MG63 (cell line): ENCODE measurements at places on chromosomes 1 and 21.

DNA sequence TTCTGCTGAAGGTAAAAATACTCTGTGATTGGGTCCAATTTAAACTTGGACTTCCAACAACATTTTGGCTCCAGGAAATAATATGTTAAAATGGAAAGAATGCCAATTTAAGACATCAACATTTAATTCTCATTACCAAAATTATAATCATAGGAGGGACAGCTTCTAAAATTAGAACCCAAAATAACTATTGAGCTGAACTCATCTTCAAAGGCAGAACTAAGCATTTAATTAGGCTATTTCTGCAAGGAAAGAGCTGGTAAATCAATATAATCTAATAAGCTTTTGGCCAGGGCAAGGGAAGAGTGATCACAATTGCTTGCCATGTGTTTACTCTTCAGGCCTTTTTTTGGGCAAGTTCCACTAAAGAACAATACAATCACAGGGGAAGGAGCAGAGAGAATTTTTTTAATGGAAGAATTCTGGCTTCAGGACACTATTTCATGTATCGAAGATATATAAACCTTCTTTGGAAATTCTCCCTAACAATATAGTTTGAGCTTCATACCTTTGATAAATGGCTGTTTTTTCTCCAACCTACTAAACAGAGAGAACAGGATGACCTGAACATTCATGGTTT, 133.1 kb upstream of the PTBP2 start:
- no peak for DNase-seq

DNA sequence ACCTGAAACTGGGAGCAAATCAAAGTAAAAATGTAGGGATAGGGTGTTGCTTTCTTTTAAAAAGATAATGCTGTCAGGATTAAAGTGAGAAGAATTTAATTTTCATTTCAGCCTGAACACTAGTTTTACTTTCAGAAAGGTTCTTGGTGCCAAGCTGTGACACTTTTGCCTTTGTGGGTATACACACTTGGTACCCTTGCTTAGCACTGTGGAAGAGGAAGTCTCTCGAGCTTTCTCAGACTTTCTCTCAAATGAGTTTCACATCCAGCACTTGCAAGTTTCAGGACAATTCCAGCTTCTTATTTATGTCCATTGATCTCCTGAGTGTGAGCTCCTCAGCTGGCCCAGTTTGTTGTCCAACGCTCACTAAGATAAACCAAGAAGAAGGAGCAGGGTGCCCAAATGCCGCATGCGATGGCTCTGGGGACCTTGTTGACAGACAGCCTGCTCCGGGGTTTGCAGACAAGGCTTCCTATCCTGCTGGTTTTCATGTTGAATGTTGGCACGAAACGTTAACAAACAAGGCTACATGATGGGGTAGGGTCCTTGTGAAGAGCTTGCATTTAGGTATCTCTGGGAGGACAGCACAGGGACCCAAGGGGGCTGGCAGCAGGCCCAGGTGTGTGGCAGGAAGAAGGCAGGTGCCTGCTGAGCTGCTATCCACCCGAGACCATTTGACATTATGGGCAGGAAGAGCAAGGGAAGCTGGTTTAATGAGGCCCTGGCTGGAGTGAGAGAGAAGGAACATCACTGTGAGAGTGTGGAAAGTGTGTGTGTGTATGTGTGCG, 79.7 kb downstream of the POFUT2 start:
- DNase-seq, result no peak

DNA sequence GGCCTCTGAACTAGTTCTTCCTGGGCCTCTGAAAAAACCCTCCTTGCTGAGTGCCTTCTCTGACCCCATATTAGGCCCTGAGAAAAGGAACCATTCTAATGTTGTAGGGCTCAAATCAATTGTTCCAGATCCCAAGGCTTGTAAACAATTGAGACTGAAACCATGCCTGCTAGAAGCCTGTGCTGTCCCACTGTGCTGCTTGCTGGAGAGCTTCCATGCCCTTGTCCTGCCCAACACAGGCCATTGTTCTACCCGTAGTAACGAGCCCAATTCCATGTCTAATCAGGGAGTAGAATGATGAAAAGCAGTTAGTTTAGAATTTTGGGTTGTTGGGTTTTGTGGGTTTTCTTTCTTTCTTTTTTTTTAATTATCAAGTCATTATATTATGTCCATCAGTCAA, 47.4 kb downstream of the ZNF281 start:
- no peak for DNase-seq

GRCh38 chr1:170623171-170623570, 40.8 kb upstream of the PRRX1 start:
- DNase-seq, result peak; percentile 44

DNA sequence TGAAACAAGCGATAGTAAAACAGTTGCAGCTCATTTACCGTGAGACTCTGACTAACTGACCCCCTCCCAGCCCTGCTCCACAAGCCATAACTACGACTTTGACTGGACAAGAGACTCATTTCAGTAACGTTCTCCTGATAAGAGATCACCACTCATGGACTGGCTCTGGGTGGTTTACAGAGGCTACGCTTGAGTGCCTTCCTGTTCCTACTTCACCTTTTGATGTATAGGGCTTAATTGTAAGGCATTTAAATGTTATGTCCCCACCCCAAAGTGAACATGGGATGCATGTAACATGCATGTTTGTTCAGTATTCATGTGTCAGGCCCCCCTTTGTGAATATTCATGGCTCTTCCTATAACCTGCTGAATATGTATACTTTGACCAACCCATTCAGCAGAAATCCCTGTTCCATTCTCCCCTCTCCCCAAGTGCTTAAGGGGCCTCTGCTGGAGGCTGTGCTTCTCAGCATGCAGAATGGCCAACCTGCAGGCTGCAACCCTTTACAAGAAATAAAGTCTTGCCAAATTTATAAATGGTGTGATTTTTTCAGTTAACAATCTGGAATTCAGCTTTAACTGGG, 50.7 kb upstream of the SPOCD1 start:
- no peak for DNase-seq

DNA sequence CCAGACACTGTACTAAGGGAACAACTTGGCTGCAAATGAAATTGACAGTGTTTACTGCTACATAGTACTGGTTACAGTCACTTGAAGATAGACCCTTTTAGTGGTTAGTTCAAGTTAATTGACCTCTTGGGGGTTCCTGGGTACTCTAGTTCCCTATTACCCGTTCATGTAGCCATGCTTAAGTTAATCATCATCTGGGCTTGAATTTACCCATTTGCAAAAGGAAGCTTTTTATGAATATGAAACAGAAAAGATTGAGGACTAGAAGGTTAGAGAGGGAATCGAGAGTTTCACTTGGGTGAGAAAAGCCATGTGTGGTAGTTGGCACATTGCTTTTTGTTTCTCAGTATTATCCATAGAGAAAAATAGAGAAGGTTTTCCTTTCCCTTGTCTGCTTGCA, 2.7 kb downstream of the MIA3 start:
- no peak for DNase-seq

DNA sequence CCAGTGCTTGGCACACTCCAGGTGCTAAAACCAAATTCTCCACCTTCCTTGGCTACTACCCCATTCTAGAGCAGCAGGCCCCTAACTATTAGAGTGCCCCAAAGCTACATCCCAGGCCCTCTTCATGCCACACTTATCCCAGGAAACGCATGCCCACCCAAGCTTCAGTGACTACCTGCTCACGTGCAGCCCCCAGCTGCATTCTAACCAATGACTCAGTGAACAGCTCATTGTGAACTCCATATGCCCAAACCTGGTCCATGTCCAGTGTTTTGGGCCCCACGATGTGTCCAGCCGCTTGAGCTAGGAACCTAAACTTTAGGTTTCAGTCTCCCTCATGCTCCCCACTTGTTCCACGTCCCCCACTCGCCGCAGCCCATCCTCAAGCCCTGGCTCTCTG, 41.5 kb downstream of the NKAIN1 start:
- peak; percentile 31 for DNase-seq

GRCh38 chr1:201713086-201713810, 115.7 kb upstream of the IPO9 start:
- DNase-seq, result peak; percentile 99

GRCh38 chr1:6519935-6520671, 28.6 kb upstream of the PLEKHG5 start:
- peak; percentile 86 for DNase-seq

- no peak for DNase-seq
These were observed 61.9 kb downstream of the CLSTN1 start for GRCh38 chr1:9761855-9762254.

DNA sequence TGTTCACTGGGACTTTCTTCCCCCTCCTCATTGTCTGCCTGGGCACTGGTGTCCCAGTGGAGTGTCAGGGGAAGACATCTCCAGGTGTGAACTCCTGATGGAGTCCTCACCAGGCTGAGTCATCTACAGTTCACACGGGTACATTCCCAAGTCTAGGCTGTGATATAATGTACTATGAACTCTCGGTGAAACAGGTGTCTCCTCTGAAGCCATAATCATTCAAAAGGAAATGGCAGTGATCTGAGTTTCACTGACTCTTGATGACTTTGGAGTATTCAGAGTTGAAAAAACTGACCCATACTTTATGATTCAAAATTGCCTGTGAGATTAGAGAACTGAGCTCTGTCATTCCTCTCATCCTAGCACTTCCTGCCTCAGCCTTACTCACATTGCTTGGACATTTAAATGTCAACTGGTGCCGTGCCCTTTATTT, 9.1 kb downstream of the LAMC2 start:
- DNase-seq, result peak; percentile 8

GRCh38 chr1:26284597-26285347, 4.9 kb downstream of the SH3BGRL3 start:
- DNase-seq, result peak; percentile 90

- DNase-seq, result no peak
These were observed 161.0 kb upstream of the KAZN start for GRCh38 chr1:14437417-14437918.

GRCh38 chr21:32070676-32071330, 198.0 kb downstream of the HUNK start:
- no peak for DNase-seq

- no peak for DNase-seq
These were observed 45.1 kb upstream of the SCCPDH start for GRCh38 chr1:246678816-246679793.

DNA sequence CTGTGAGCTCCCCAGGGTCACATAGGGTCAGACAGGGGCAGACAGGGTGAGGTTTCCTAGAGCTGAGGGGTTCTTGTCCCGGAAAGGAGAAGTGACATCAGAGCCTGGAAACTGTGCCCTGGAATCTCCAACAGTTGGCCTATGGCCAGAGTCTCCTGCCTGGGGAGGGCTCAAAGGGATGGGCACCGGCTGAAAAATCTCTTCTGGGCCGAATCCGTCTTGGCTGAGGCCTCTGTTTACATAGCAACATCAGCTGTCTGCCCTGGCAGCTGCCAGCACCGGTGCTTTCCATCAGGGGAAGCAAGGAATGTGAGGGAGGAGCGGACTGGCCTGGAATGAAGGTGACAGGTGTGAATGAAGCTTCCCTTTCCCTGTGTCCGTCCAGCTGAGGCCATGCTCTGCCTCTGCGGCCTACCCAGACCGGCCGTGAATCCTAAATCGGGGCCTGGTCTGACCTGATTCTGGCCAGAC, 30.7 kb downstream of the VASH2 start:
- DNase-seq, result peak; percentile 37

- DNase-seq, result no peak
These were observed 59.0 kb upstream of the BCAR3 start for GRCh38 chr1:93740601-93741031.

DNA sequence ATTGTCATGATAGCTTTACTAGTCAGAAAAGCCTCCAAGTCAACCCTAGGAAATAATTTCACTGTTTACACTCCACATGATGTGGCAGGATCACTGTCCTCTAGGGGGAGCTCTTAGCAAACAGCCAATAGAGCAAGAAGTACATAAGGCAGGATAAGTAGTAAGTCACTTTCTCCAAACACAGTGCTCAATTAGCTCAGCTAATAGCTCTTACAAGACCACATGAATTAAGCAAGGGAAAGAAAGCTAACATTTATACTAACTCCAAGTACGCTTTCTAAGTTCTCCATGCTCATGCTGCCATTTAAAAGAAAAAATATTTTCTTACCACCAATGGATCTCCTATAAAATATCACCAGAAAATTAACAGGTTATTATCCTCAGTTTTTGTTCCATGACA, 66.9 kb upstream of the LRIF1 start:
- DNase-seq, result peak; percentile 55

DNA sequence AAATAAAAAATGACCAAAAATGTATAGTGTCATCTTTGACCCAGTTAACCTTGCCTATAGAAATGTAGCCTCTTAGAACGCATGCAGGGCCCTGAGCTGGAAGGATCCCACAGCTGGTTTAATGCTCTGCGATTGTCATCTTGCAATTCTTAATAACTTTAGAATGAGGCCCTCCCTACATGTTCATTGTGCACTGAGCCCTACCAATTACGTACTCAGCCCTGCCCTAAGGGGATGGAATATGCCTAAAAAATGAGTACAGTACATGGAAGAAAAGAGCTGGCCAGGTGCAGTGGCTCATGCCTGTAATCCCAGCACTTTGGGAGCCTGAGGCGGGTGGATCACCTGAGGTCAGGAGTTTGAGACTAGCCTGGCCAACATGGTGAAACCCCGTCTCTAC, 57.8 kb upstream of the BCAR3 start:
- DNase-seq, result no peak

DNA sequence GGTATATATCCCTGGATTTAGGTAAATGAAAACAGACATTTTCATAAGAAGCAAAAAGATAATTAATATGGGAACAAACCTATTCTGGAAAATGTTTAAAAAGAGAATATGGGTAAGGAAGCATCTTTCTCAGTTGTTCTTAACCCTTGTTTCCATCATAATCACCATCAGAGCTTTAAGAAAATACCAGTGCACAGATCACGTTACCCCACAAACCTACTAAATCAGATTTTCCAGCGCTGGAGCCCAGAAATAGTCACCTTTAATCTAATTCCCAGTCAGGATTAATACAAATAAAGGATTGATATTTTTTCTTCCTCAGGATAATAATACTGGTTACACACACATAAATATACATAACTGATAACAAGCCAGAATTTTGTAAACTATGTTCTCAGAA, 44.6 kb downstream of the PTPRC start:
- no peak for DNase-seq

GRCh38 chr1:95966866-95967265, 732.9 kb downstream of the RWDD3 start:
- no peak for DNase-seq

GRCh38 chr1:17776426-17776825, 21.3 kb downstream of the ACTL8 start:
- no peak for DNase-seq

- DNase-seq, result no peak
These were observed 1.2 kb downstream of the LAMC1 start for GRCh38 chr1:183024317-183025009.

- DNase-seq, result no peak
These were observed 387.6 kb downstream of the LTN1 start for GRCh38 chr21:28604946-28605537.

- DNase-seq, result no peak
These were observed 5.3 kb downstream of the OLFML2B start for GRCh38 chr1:162018418-162018817.

- DNase-seq, result no peak
These were observed 43.9 kb upstream of the TACSTD2 start for GRCh38 chr1:58620926-58621325.

GRCh38 chr1:89804642-89805237, 16.1 kb upstream of the LRRC8D start:
- DNase-seq, result peak; percentile 67

- no peak for DNase-seq
These were observed 130.3 kb upstream of the TMEM51 start for GRCh38 chr1:15023205-15023604.
